GM12891 (cell line): ENCODE measurements at places on chromosomes 7 and 10.

DNA sequence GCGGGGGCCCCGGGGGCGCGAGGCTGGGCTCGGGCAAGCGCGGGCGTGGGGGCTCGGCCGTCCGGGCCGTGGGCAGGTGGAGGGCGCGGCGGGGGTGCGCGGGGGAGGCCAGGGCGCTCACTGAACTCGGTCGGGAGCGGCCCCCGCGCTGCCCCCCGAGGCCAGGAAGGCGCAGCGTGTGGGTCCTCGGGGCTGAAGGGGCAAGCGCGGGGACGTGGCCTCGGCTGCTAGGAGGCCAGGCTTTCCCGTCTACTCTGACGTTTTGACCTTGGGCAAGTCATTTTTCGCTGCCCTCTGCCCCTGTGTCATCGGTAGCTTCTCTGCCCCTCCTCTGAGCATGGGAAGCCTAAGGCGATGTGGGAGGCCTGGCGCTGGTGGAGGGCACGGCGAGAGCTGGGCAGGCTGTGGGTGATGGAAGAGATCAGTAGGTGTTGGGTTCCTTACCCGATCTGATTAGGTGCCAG is 441 bp downstream of the FBH1 start:
- DNase-seq = no peak

DNA sequence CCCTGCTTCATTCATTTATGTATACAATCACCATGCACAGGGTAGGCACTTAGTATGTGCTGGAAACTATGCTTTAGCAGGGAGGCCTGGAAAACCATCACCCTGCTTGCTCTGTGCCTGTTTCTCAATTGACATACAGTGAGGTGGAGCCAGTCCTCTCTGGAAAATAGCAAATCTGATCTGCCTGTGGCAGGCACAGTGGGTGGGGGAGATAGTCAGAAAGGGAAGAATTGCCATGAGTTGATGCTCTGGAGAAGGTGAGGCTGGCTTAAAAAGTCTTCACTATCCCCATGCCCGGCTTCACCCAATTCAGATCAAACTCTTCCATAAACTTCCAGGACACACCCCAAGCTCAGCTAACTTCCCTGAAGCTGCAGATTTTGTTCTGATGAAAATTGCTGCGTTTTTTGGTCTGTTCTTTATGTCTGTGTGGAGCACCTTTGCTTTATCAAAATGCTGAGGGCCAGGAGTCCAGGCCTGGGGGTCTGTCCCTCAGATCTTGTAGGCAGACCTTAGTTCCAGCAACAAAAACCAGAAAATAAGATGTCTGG is 84.8 kb downstream of the ANK3 start:
- no peak for DNase-seq

DNA sequence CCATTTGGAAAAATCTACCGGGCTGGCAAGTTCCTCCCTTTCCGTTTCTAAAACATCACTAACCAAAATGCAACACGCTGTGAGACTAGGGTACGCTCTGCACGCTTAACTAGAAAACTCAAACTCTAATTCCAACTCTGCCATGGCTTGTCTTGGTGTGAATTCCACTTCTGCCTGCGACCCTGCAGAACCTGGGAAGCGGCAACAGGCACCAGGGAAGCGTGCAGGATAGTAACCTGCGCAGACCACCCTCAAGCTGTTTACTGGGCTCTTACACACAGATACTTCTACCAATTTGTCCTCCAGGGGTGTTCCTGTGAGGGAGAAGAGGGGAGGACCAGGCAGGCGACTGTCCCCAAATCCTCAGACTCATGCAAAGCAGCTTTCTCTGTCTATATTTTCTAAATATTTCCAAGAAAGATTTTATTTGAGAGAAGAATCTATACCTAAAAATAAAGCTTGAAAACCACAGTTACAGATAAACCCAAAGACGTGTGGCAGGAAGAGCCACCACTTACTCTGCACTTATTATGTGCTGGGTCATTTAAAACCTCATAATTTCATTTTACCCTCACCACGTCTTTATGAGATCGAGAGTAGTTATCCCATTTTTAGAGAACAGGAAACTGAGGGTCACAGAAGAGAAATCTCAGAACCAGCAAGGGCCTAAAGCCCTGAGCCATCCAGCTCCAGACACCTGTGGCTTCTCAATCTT is 52.9 kb downstream of the CPXM2 start:
- no peak for DNase-seq

DNA sequence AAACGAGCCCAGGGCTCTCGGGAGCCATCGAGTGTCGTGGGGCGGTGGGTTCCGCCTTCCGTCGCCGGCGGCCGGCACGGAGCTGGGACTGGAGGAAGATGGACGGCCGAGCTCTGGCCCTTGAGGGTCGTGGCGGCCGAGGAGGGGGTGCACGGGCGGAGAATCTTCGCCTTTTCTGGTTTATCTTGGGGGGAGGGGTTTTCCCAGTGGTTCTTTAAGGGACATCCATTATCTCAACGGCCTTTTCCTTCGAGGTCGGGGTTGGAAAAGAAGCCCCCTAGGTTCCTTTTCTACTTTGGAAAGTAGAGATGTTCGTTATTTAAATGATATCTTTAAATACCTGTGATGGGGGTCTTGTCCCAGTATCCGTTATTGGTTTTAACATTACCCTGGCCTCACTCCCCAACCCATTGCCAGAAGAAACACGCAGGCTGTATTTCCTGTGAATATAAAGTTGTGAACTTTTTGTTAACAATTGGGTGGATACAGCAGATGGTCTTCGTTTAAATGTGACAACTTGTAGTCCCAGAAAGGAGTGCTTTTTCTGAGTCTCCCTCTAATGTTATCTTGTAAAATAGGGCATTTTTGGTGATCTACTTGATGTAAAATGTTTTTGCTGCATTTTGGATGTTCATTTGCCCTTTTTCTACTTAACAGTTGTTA is 765 bp downstream of the CCAR1 start:
- no peak for DNase-seq

DNA sequence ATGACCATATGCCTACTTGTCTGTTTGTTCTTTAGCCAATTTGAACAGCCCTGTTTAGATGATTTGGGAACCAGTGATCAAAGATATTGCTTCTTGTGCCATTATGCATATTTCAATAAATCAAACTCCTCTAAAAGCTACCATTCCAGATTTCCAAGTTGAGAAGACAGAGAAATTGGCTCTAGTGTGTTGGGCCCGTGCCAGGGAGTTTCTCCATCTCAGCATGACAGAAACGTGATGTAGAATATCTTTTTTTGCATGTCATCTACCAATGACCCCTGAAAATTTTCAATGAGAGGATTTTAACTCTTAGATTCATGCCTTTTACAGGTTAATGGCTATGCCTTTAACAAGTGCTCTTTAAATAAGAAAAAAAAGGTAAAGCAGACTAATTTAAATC is 50.7 kb upstream of the CABCOCO1 start:
- DNase-seq = no peak

DNA sequence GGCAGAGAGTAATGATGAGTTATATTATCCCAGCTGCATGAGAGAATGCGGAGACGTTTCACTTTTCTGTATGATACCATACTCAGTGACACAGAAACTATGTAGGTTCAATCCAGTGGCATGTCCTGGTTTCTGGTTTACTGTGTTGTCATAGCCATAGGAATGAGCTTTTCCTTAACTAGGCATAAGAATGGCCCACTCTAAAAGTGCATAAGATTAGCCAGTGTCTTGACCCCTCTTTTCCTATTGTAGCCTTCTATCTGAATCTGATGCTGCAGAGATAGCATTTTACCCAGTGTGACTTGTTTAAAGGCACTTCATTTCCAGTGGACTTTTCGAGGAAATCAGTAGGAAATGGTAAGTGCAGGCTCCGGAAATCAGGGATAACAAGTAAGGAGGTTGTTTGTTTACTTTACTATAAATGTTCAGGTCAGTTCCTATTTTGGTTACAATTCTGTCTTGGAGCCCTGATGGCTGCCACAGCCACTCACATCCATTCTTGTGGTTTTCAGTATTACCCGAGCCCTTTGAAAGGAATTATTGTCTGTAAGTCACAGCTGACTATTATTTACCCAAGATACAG is 70.5 kb downstream of the SEMA3A start:
- DNase-seq = no peak

DNA sequence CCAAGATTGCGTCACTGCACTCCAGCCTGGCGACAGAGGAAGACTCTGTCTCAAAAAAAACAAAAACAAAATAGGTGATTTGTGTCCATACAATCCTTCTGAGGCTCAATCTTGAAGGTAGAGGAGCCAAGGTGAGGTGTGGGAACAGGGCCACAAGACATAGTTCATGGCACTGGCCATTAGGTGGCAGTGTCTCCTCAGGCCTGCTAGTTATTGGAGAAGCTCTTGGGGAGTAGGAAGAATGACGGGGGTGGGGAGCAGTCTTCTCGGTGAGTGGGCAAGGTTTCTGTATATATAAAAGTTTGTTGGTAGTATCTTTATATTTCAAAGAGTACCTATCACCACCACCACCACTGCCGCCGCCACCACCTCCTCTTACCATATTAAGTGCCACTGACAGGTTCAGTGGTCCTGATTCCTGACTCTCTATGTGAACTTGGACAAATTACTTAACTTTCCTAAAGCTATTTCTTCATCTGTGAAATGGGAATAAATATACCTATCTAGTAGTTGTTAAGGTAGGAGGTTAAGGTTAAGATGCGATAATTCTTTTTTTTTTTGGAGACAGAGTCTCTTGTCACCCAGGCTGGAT is 24.0 kb downstream of the CCSER2 start:
- peak; percentile 52 for DNase-seq

GRCh38 chr10:7642491-7643011 is 24.2 kb downstream of the ITIH5 start:
- no peak for DNase-seq

DNA sequence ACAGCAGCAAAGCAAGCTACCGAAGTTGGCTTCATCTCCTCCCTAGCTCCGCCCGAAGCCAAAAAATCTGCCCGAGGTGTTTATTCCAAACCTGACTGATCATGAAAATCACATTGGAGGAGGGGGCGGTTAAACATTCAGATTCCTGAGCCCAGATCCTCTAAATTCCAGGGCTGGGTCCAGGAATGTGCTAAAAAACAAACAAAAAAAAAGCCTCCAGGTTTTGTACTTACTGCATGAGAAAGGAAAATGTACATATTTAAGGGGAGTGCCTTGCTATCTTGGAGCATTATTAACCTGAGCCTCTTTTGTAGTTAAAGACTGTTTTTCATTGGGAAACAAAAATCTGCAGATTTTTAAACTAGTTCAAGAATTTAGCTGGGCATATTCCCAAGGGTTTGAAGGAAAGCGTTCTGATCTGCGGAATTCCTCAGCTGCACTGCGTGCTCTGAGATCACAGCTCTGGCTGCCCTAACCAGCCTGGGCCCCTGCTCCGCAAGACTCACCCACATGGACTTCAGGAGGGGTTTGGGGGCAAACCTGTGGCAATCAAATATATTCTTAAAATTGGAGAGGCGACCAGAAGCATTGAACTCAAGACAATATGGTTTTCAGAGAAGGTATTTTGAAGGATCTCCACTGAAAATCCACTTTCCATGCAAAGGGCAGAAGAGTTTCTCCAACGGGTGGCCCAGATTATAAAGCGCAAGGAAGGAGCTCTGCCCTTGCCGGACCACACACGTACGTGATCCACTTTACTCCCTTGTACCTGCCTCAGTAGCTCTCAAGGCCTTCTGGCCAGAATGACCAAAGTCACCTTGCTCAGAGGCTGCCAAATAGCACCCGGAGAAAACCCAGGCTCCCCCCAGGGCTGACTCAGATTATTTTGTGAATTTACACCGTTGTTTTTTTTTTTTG is 10.0 kb upstream of the TNS3 start:
- DNase-seq = no peak
